Stimulated activated CD4-positive, alpha-beta T cell treated with anti-CD3 and anti-CD28 coated beads, Interleukin-4, amount 100 ng/mL, for 24 hours (primary cell): ENCODE measurements at places on chromosomes 13 and 19.

- peak; percentile 75 for DNase-seq
Measured at GRCh38 chr19:39409208-39410016, 2.8 kb downstream of the ZFP36 start.

DNA sequence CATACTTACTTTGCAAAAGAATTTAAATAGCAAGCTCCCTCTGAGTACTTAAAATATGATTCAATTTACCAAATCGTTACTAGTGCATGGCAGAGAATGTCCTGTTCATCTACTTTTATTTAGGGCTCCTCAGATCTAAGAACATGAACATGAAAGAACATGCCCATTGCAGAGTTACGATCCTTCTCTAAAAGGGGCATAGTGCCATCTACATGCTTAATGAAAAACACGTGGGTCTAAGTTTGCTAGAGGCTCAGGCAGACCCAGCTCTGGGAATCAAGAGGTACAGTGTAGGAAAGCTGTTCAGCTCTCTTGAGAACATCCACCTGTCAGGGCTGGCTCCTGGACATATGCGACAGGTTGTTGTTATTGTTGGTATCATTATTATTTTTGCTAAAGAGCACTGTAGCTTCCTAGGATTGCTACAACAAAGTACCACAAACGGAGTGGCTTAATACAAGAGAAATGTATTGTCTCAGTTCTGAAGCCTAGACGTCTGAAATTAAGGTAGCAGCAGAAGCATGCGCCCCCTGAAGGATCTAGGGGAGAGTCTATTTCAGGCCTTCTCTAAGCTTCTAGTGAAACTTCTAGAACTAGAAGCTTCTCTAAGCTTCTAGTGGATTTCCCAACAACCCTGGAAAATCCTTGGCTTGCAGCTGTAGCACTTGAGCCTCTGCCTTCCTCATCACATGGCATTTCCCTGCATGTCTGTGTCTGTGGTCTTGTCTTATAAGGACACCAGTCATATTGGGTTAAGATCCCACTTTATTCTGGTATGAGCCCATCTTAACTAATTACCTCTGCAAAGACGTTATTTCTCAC lies 133.9 kb downstream of the DCT start:
- no peak for DNase-seq

DNA sequence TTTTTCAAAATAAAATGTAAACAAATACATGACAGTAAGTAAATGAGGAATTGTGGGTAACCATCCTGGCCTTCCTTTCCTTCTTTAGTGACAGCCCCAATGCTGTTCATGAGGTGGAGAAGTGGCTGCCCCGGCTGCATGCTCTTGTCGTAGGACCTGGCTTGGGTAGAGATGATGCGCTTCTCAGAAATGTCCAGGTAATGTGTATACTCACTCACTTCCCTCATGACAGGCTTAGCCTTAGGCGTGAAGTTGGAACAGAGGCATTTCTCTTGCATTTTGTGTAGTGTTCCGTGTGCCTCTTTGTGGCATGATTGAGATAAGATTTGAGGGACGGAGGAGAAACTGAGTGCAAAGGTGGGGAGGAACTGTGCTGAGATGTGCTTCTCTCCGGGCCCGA lies 12.0 kb downstream of the NAXD start:
- no peak for DNase-seq

- DNase-seq: no peak
Measured at GRCh38 chr13:23385931-23386330, 47.6 kb downstream of the SACS start.

DNA sequence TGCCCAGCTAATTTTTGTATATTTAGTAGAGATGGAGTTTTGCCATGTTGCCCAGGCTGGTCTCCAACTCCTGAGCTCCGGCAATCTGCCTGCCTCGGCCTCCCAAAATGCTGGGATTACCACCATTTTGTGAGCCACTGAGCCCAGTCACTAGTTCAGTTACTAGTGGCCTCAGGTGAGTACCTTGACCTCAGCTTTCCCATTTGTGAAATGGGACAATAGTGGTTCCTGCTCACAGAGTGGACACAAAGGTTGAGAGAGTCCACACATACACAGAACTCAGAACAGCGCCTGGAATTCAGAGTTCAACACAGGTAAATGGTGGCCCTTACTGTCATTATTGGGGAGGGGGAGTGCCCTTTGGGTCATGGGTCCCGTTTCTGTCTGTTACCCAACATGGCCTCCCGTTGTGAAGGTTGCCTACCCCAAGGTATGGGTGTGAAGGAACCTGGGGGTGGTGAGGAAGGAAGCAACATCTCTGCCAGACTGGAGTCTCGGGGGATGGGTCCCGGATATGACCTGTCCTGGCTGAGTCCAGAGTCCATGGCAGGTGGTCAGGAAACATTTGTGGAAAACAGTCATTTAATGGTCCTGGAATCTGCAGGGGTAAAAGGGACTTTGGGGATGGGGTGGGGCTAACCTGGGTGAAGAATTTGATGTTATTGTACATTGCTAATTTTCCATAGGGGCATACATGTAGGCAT lies 11.7 kb upstream of the IRGC start:
- no peak for DNase-seq

DNA sequence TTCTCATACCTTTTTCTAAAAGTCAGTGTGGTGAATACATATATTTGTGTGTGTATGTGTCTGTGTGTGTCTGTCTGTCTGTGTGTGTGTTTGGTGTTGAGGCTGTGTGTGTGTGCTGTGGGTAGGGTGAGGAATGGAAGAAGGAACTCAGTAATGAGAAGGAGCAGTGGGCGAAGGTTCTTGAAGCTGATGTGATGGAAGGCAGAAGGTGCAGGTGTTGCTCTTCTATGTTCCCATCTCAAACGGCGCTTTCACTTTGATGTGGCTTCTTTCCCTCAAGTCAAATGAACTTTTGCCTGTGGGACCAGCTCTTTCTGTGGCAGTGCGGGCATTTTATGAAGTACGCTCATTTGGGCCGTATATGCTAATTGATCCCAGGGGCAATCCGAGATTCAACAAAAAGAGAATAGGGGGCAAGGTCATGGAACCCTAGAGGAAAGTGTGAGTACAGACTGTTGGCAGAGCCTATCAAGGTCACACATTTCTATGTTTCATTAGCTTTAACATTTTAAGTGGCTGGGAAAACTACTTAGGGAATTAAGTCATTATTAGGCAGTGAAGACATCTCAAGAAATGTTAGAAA lies 15.2 kb downstream of the BIVM start:
- DNase-seq: no peak

DNA sequence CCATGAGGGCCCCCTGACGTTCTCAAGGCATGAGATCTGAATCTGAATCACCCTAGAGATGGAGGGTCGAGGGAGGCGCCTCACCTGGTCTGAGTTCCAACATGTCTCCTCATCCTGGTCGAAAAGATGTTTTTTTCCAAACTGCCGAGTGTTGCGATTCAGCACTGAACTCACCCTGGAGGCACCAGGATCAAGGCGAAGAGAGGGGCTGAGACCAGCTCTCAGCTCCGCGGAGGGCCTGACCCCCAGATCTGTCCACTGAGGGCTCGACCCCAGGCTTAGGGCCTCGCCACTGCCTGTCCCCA lies 555 bp downstream of the NR2C2AP start:
- no peak for DNase-seq

DNA sequence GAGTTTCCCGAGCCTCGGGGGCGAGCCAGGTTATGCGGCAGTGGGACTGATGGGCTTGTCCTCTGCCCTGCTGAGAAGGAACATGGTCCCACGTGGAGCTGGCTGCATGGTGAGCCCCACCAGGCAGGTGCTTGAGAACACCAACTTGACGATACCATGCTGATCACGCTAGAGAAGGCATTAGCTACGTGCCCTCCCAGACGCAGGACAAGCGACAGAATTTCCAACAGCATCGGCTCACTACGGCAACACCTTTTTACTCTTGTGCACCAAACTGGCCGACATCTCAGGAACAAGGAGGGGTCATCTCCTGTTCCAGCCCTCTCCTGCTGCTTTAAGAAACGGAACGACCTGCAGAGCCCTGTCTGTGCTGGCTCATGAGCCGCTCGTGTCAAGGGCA lies 8.3 kb downstream of the ZFR2 start:
- DNase-seq: no peak

GRCh38 chr13:32272021-32272683 lies 43.0 kb downstream of the ZAR1L start:
- no peak for DNase-seq

DNA sequence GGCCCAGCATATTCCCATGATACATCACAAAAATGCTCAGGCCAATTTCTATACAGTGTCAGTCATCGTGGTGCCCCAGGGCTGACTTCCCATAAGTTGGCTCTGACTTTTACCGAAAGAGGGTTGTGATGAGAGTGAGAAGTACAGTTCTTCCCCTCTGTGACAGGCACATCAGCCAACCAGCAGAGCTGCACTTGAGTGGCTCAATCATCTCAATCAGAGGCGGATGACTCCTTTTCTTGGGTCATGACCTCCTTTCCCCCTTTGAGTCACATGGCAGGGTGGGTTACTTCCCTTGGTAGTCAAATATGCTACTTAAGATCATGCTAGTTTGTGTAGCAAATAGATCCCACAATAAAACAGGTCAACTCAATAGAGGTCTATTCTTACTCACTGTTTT lies 6.9 kb upstream of the AMER2 start:
- no peak for DNase-seq

- no peak for DNase-seq
Measured at GRCh38 chr19:52638601-52639000, 446 bp upstream of the ZNF83 start.

- peak; percentile 26 for DNase-seq
Measured at GRCh38 chr19:55041627-55042343, 3.7 kb upstream of the GP6 start.

DNA sequence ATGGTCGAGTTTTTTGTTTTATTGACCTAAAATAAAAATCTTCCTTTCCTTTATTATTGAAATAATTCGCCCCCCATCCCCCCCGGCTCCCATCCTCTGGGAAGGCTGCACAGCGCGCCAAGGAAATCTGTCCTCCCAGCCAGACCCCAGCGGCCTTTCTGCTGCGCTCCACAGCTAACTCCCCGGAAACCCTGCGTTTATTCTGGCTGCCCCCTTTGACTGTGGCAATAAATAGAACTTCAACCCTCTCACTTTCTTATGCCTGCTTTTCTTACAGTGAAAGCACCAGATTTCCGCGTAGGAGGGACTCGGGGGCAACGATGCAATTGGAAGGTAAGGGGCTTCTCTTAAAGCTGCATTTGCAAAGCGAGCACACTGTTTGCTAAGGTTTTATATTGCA lies 9.7 kb upstream of the C19orf12 start:
- no peak for DNase-seq

- DNase-seq: no peak
Measured at GRCh38 chr13:112783135-112783977, 93.5 kb downstream of the ATP11A start.

DNA sequence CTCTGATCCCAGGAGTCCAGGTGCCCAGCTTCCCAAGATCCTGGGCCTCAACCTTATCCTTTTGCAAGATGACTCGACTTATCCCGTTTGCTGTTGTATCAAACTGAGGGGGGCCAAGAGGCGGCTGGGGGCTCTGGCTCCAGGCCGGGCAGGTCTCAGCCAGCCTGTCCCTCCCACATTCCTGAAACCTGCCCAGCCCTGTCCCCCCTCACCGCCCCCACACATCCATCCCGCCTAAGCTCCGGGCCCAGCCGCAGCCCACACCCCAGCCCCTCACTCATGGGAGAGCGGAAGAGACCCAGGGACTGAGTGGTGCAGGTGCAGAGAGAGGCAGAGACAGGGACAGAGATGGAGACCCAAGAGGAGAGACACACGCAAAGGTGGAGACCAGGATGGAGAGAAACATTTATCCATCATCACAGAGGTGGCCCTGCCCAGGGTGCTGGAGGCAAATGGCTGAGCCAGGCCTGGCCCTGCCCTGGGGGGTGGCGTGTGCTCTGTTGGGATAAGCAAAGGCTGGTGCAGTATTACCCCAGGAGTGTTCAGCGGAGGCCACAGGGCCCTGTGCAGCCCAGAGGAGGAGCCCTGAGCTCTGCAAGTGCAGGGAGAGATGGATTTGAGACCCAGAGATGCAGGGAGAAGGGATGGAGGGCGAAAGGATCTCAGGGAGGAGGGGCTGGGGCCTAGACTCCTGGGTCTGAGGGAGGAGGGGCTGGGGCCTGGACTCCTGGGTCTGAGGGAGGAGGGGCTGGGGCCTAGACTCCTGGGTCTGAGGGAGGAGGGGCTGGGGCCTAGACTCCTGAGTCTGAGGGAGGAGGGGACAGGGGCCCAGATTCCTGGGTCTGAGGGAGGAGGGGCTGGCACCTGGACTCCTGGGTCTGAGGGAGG lies 1.6 kb downstream of the BCAM start:
- no peak for DNase-seq

- peak; percentile 43 for DNase-seq
Measured at GRCh38 chr19:41546386-41546789, 29.6 kb upstream of the CEACAM21 start.

DNA sequence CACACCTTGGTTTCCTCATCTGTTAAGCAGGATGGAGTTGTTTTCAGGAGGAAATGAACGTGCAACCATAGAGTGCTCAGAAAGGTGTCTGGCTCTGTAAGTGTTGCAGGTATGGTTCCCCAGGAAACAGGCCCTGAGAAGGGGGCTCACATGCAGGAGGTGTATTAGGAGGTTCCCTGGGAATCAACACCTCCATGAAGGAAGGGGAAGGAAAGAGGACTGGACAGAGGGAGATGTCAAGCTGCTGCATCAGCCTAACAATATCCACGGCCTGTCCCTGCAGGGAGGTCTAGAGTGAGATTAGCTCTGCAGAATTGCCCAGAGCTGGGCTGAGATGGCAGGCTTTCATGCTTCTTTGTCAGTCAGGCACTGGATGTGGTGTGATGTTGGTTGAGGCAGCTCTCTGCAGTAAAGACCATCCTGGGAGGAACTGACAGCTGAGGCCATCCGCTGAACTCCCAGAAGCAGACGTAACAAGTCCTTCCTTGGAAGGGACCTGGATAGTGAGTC lies 373.3 kb downstream of the ZNF536 start:
- no peak for DNase-seq

DNA sequence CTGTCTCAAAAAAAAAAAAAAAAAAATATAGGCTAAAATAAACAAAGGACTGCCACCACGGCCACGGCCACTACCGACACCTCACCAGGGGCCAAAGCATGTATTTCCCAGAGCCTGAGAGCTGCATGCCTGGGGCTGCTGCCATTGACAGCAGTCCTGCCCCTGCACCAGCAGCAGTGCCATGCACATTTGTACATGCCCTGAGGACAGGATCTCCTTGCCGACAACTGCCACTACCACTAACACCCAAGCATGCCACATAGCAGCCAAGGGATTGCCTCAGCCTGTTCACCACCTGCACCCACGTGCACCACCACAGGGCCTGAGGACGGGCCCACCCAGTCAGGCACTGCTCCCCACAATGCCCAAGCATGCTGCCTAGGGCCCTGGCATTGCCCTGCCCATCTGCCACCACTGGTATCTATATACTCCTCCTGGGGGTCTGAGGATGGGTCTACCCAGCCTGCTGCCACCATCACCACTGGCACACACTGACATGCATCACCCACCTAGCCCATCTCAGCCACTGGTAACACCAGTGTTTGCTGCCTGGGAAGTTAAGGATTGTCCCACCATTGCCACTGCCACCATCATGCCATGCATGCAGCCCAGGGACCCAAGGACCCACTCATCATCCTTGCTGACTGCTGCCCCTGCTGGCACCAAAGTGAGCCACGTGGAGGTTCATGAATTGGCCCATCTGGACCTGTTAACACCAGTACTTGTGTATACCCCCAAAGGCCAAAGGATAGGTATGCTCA lies 10.6 kb upstream of the NUP62 start:
- no peak for DNase-seq
